Activated naive CD4-positive, alpha-beta T cell (primary cell): ENCODE measurements at places on chromosomes 6 and 20.

DNA sequence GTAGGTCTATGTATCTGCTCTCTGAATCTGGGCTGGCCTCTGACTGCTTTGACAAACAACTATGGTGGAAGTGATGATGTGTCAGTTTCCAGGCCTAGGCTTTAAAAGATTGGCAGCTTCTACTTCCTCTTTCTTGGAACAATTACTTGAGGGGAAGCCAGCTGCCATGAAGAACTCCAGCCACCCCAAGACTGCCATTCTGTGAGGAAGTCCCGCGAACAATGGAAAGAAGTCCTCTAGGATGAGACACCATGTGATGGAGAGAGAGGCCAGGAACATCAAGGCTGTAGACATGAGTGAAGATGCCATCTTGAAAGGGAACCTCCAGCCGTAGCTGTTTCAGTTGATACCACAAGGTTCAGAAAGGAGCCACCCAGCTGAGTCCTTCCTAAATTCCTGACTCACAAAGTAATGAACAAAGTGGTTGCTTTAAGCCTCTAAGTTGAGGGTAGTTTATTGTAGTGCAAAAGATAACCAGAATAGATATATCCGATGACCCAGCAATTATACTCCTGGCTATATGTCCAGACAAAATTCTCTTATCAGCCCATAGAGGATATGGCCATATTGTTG lies 15.3 kb upstream of the TCF15 start:
- DNase-seq: no peak

- peak; percentile 2 for DNase-seq
Observed at GRCh38 chr20:15708984-15709598, 864.2 kb downstream of the KIF16B start.

- DNase-seq: no peak
Observed at GRCh38 chr6:112432853-112433252, 85.7 kb downstream of the RFPL4B start.

GRCh38 chr6:68427630-68428029 lies 207.5 kb upstream of the ADGRB3 start:
- no peak for DNase-seq

GRCh38 chr6:37521674-37522073 lies 22.0 kb upstream of the CCDC167 start:
- DNase-seq: no peak

- no peak for DNase-seq
Observed at GRCh38 chr20:32348207-32348606, 9.9 kb upstream of the ASXL1 start.

DNA sequence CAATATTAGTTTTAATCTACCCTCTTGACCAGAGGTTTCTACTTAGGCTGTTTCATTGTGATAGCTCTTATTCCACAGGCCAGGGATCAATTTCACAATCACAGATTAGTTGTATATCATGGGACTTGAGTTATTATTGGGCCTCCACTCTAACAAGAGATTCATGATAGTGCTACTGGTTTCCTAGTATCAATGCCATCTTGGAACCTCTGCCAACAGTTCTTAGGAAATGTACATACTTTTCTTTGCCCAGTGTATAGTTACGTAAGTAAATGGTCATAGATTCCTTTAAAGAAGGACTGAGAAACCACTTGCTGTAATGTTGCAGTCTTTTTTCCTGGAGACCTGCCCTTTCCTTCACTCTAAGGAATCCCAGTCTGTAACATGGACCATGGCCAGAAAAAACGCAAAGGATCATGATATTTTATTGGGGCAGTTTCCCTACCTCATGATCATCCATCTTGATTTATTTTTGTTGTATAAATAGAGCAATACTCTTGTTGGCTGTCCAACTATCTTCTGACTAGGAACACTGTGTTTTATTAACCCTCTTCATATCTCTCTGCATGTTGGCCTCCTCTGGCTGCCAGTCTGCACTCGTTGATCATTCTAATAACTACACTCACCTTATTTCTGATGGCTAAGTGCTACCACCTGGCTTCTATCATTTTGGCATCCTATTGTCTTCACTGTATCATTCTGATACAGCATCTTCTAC lies 38.0 kb upstream of the VGLL2 start:
- no peak for DNase-seq

- no peak for DNase-seq
Observed at GRCh38 chr6:71124340-71124739, 164.3 kb upstream of the OGFRL1 start.

- DNase-seq: no peak
Observed at GRCh38 chr6:148824960-148825359, 78.1 kb downstream of the UST start.

- DNase-seq: no peak
Observed at GRCh38 chr6:21912151-21912832, 318.7 kb downstream of the SOX4 start.

- no peak for DNase-seq
Observed at GRCh38 chr6:41655646-41656001, 17.4 kb downstream of the MDFI start.

DNA sequence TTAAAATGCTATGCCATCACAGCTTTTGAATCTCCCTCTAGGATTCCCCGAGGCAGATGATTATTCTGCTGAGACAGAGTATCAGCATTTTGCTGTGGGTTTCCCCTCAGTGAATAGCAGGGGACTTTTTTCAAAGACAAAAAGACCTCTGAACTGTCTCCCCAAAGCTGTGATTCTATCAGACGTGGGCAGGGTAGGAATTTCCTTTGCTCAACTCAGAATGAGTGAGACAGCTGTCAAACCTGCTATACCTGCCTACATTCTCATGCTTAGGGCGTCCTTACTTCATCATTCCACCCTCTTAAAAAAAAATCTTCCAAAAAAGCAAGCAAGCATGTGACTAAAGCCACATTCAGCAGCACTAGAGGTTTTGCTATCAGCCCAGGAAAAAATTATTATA lies 147.6 kb upstream of the FAM83B start:
- DNase-seq: no peak

GRCh38 chr20:64156886-64157875 lies 7.1 kb upstream of the MYT1 start:
- DNase-seq: no peak

GRCh38 chr20:2697768-2698167 lies 5.2 kb downstream of the EBF4 start:
- DNase-seq: no peak

- DNase-seq: peak; percentile 20
Observed at GRCh38 chr6:32940656-32941213, at the start of gene HLA-DMB. Gene HLA-DMB, minus strand, starts transcription at chr6:32941028. Its CDS starts 221 bp downstream, at chr6:32940807.

GRCh38 chr6:151241853-151242252 lies 2.1 kb downstream of the AKAP12 start:
- no peak for DNase-seq

GRCh38 chr6:150333585-150333941 lies 35.2 kb upstream of the IYD start:
- DNase-seq: no peak

DNA sequence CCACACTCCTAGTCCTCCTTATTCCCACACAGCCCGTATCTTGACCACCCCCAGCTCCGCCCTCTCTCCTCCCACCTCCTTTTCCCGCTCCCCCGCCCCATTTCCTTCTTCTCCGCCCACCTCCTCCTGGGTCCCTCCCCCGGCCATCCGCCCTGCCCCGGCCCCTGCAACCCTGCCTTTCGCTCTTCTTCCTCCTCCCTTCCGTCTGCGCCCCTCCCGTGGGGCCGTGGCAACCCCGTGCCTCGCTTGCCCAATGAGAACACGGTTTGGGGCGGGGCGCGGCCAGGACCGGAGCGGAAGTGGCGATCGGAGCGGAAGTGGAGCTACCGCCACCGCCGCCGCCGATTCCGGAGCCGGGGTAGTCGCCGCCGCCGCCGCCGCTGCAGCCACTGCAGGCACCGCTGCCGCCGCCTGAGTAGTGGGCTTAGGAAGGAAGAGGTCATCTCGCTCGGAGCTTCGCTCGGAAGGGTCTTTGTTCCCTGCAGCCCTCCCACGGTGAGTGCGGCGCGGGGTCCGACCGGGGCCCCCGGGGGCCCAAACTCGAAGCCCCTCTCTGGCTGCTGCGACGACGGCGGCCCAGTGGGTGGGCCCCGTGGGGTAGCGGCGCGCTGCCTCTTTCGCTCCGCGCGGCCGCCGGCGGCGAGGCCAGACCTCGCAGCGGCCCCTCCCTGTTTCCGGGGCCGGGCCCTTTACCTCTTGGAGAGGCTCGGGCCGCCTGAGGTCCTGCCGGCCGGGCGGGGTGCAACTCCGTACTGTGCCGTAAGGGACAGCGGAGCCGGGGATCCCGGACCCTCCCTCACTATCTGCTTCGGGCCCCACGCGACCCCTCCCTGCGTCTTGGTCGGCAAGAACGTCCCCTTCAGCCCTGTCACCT lies at the start of gene YWHAB:
Gene YWHAB (plus strand): TSS at position 314 of the 874 bp plus-strand sequence. CDS start 15,829 bp downstream, outside the sequence.
- DNase-seq: peak; percentile 97

DNA sequence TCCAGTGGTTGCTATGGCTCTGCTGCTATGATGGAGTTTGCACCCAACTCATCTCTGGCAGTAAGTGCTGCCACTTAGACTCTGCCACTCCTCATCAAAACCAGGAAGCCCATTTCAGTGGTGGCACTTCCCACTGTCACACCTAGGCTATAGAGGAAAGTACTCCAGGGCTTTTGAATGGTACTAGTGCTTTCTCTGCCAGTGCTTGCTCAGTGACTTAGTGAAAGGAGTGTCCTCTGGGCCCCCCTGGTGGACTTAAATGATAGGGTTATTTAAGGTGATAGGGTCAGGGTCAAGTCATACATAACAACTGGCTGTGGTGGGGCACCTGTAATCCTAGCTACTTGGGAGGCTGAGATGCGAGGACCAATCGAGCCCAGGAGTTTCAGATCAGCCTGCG lies 22.8 kb downstream of the FITM2 start:
- no peak for DNase-seq

GRCh38 chr6:139983555-139984276 lies 609.3 kb upstream of the CITED2 start:
- no peak for DNase-seq

- no peak for DNase-seq
Observed at GRCh38 chr6:11607383-11607782, 69.8 kb downstream of the TMEM170B start.

GRCh38 chr6:77124604-77125003 lies 338.7 kb downstream of the HTR1B start:
- DNase-seq: no peak

GRCh38 chr6:158826819-158827501 lies 7.8 kb upstream of the EZR start:
- no peak for DNase-seq

DNA sequence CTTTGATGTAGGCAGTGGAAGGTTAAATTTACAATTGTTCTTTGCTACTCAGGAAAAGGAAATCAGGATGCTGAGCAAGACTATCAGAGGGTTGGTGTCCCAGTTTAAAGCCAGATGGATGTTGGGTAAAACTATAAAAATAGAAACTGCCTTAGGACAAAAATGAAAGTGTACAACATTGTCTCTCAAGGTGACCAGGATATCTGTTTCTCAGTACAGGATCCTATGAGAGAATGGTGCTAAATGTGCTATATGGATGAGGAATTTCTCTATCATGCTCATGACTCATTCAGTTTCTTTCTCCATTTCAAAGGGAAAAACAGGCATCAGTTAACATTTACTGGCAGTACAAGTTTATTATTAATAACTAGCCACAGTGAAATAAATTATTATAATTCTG lies 534.2 kb upstream of the GJE1 start:
- no peak for DNase-seq

DNA sequence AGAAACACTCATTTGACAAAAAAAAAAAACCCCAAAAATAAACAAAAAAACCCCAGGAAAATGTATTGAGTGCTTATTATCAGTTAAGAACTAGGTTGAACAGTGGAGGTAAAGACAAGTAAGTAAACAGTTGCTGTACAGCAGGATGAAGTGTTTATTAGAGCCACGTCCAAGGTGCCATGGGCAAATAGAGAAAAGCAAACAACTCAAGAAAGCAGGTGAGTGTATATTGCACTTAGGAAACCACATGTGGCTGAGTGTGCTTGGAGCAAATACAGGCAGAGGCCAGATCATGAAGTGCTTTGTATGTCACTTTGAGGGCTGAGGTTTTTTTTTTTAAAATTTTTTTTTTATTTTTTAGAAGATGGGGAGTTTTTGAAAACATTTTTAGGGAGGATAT lies 98.3 kb downstream of the MACROD2 start:
- DNase-seq: no peak

GRCh38 chr6:108850669-108851465 lies 2.6 kb downstream of the ARMC2 start:
- DNase-seq: no peak

DNA sequence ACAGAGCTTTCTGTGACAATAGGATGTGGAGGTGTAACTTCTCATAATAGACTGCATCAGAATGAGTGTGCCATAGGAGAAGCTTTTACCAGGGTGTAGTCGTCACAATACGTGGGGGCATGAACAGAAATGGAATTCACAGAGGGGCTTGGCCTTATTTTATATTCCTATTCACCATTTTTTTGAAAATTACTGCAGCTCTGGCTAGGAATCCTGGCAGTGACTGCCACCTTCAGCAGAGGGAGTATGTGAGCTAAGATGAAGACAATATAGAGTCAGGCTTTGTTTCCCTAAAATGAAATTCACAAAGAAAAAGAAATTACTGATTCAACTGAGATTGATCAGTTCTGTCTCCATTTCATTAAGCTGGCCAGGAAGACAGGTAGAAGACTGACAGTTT lies 13.9 kb downstream of the TOMM6 start:
- DNase-seq: no peak

DNA sequence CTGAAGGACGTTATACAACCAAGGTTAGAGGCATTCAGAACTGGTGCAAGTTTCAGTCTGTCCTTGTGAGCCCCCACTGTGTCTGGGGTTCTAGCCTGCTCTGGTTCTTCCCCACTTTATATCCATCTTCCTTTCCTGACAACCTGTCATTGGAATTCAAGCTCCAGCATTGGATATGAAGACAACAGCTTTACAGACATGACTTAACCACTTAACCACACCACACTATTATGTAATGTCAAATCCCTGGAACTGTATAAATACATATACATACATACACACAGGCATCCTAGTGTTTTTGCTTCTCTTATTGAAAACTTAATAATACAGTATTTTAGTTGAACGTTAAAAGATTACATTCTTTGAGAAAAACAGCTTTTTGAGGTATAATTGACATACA lies 217.9 kb upstream of the SGK1 start:
- no peak for DNase-seq

GRCh38 chr6:1574083-1574761 lies 35.5 kb upstream of the FOXC1 start:
- no peak for DNase-seq

- DNase-seq: no peak
Observed at GRCh38 chr6:142675517-142675916, 269.5 kb downstream of the HIVEP2 start.
